ENCODE measurements at places on chromosomes 2 and 18. TPM values are rescaled to one million over a fixed set of nuclear protein-coding genes. Genes with fewer than 3 reads are reported as not detected.
A peak's percentile ranks its signal among the peaks of the same experiment; 100 is the strongest.

The CHRNG gene
- total RNA-seq: not detected

The SLC5A6 gene
- 129 TPM for total RNA-seq

GRCh38 chr2:128970332-128971116 is 651.9 kb upstream of the HS6ST1 start:
- DNase-seq: no peak
- H3K27me3 ChIP-seq: no peaks in the 10 kb centered on the region
- no peaks in the 10 kb centered on the region for H3K36me3 ChIP-seq

DNA sequence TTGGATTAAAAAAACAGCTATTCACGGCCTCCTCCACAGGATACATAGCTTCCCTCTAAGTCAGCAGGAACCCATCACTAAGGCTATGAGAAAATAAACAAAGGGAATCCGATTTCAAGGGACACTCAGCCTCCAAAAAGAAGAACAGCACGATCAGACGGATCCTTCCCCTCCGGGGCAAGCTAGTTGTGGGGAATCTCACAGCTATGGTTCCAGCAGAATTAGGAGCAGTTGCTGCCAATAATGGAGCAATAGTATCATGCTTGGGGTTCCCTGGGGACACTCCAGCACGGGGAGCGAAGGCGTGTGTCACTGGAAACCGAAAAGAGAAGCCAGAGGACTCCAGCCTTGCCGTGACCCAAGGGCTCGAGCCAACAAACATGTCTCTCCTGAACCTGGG is 163.1 kb downstream of the TTC32 start:
- no peaks in the 10 kb centered on the region for H3K36me3 ChIP-seq
- DNase-seq: no peak
- no peak overlapping the region for H3K4me3 ChIP-seq
- peaks cover 5% of the 10 kb centered on the region for H3K4me1 ChIP-seq
- no peak overlapping the region for H3K27ac ChIP-seq
- H3K27me3 ChIP-seq: no peaks in the 10 kb centered on the region

DNA sequence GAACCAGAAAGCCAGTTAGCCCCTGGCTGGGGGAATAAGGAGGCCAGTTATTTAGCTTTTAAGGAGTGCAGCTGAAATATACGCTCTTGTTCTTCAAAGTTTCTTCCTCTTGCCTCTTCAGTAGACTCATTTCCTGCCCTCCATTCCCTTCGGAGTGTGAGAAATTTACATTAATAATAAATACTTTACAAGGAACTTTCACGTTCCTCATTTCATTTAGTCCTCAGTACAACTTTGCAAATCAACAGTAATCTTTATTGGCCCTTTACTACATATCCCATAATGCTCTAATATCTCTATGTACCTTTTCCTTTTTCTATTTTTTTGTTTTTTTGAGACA is 15.6 kb downstream of the PLCD4 start:
- H3K4me3 ChIP-seq: no peak overlapping the region
- H3K36me3 ChIP-seq: no peaks in the 10 kb centered on the region
- H3K27me3 ChIP-seq: no peaks in the 10 kb centered on the region

The KCNS3 gene
- total RNA-seq: 1.4 TPM

The GREB1 gene
- total RNA-seq: 143 TPM

- H3K4me1 ChIP-seq: no peaks in the 10 kb centered on the region
- no peaks in the 10 kb centered on the region for H3K27me3 ChIP-seq
- no peak overlapping the region for H3K27ac ChIP-seq
- DNase-seq: no peak
- H3K36me3 ChIP-seq: peaks cover 26% of the 10 kb centered on the region
- H3K4me3 ChIP-seq: no peak overlapping the region
Observed at GRCh38 chr2:135931776-135932443, 53.5 kb downstream of the DARS1 start.

DNA sequence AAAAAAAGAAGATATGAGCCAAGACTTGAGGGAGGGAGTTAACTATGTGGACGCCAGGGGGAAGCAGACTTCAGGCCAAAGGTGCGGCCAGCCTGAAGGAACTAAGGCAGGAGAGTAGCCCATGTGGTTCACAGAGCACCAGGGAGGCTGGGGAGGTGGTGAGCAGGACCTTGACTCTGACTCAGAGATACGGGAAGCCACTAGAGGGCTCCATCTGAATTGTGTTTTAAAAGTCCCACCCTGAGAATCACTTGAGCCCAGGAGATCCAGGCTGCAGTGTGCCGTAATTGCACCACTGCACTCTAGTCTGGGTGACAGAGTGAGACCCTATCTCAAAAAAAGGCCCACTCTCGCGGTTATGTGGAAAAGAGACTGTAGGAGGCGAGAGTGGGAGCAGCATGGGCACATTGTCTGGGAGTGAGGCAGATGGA is 12.3 kb downstream of the CEP192 start:
- DNase-seq: peak; percentile 24
- no peak overlapping the region for H3K27ac ChIP-seq
- H3K36me3 ChIP-seq: no peaks in the 10 kb centered on the region

GRCh38 chr18:22814329-22814703 is 118.8 kb upstream of the RBBP8 start:
- no peak for DNase-seq
- no peaks in the 10 kb centered on the region for H3K36me3 ChIP-seq
- peaks cover 6% of the 10 kb centered on the region for H3K4me1 ChIP-seq
- H3K27me3 ChIP-seq: peaks cover 10% of the 10 kb centered on the region

DNA sequence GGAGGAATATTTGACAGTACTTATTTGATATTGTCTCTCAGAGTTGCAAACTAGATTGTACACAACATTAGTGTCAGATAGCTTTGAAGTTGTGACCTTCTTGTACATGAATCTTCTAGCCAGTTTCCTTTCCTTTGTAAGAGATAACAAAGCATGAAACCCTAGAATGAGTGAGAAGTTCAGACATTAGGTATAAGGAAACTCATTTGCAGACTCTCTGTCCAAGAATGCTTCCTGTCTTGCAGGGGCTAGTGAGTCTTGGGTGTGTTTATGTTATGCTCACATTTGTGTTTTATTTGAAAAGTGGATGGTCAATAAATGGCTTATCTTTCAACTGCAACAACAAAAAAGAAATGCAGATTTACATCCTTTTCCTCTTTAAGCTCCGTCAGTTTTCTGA is 1.4 kb downstream of the BOD1L2 start:
- H3K27ac ChIP-seq: no peak overlapping the region
- peaks cover 54% of the 10 kb centered on the region for H3K27me3 ChIP-seq
- no peaks in the 10 kb centered on the region for H3K36me3 ChIP-seq
- H3K4me1 ChIP-seq: peaks cover 31% of the 10 kb centered on the region
- no peak overlapping the region for H3K4me3 ChIP-seq
- DNase-seq: no peak

Data from neural crest cell (in vitro differentiated cells).